DND-41 (cell line): ENCODE measurements at places on chromosomes 7 and 10.

GRCh38 chr7:98133621-98134303, 27.1 kb downstream of the LMTK2 start:
- H3K27me3 ChIP-seq: no peaks in the 10 kb centered on the region
- peaks cover 17% of the 10 kb centered on the region for H3K36me3 ChIP-seq
- DNase-seq: peak; percentile 32
- H3K27ac ChIP-seq: no peak overlapping the region

DNA sequence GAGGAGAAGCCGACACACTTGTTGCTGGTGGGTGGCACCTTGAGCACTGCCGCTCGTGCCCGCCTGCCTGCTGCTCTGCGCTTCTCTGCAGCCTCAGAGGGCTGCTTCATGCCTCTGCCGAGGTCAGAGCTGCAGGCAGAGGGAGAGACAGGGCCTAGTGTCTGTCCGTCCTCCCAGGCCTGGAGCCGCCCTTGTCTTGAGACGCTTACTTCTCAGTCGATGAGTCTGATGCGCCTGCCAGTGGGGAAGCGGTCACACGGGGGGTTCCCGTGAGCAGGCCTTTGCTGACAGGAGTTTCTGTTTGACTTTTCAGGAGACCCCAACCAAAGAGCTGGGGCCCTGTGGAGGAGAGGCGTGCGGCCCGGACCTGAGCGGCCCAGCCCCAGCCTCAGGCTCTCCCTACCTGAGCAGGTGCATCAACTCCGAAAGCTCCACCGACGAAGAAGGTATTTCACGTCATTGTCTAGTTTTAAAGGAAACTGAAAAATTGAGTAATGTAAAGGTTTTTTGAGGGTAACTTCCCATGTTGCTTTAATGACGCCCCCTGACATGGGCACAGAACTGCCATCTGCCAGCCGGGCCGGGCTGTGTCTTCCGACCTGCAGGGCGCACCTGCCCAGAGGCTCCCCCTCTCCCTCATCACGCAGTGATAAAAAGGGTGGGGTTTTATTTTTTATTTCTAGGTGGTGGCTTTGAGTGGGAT, 7.8 kb upstream of the BHLHA15 start:
- no peak overlapping the region for H3K27ac ChIP-seq
- peaks cover 48% of the 10 kb centered on the region for H3K36me3 ChIP-seq
- no peak for DNase-seq
- H3K4me3 ChIP-seq: no peak overlapping the region

DNA sequence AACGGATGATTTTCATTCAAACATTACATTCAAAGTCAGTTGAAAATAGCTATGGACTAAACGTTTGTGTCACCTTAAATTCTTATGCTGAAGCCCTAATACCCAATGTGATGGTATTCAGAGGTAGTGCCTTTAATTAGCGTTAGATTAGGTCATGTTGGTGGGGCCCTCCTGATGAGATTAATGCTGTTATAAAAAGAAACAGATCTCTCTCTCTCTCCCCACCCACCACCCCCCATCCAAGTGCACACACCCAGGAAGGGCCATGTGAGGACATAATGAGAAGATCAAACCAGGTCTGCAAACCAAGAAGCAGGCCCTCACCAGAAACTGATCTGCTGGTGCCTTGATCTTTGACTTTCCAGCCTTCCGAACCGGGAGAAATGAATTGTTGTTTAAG, 44.2 kb downstream of the ZNF438 start:
- no peak overlapping the region for H3K27ac ChIP-seq
- no peaks in the 10 kb centered on the region for H3K36me3 ChIP-seq
- DNase-seq: no peak
- no peaks in the 10 kb centered on the region for H3K4me1 ChIP-seq
- no peak overlapping the region for H3K4me3 ChIP-seq
- H3K27me3 ChIP-seq: no peaks in the 10 kb centered on the region

- H3K36me3 ChIP-seq: no peaks in the 10 kb centered on the region
- no peak overlapping the region for H3K4me3 ChIP-seq
- peaks cover 17% of the 10 kb centered on the region for H3K27me3 ChIP-seq
- peak; percentile 40 for DNase-seq
These were observed 24.2 kb downstream of the CRTAC1 start for GRCh38 chr10:98006266-98006665.

GRCh38 chr7:2837496-2837895, 6.6 kb downstream of the GNA12 start:
- H3K4me3 ChIP-seq: no peak overlapping the region
- H3K36me3 ChIP-seq: peaks cover 34% of the 10 kb centered on the region
- H3K27me3 ChIP-seq: no peaks in the 10 kb centered on the region
- H3K4me1 ChIP-seq: peaks cover 30% of the 10 kb centered on the region
- H3K27ac ChIP-seq: no peak overlapping the region

- no peaks in the 10 kb centered on the region for H3K36me3 ChIP-seq
- H3K27me3 ChIP-seq: no peaks in the 10 kb centered on the region
- no peak overlapping the region for H3K4me3 ChIP-seq
- no peak overlapping the region for H3K27ac ChIP-seq
- H3K4me1 ChIP-seq: peaks cover 17% of the 10 kb centered on the region
These were observed 329.3 kb downstream of the ELMO1 start for GRCh38 chr7:37119296-37119860.
